ENCODE measurements at places on chromosomes 13 and 19.

DNA sequence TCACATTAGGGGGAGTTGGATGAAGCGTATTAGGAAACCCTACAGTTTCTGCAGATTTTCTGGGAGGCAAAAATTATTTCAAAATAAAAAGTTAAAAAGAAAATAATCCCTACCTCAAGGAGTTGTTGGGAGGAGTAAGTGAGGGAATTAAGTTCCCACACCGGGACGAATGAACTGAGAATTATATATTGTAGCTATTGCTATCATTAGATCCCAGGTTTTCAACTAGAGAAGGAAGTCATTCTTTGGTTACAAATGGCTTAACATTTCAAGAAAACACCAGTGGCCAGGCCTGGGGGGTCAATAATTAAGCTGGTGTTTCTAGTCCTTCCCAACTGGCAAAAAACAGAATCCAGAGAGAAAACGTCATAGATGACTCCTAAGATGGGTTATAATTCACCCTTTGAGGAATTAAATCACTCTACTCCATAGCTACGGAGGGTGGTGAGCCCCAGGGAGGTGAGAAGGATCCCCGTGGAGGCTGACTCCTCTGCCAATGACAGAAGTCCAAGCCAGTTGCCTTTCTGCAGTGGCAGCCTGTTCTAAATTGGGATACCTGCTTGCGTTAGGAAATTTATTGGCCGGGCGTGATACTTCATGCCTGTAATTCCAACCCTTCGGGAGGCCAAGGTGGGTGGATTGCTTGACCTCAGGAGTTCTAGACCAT, 1.2 kb upstream of the MYDGF start:
- DNase-seq, result no peak

DNA sequence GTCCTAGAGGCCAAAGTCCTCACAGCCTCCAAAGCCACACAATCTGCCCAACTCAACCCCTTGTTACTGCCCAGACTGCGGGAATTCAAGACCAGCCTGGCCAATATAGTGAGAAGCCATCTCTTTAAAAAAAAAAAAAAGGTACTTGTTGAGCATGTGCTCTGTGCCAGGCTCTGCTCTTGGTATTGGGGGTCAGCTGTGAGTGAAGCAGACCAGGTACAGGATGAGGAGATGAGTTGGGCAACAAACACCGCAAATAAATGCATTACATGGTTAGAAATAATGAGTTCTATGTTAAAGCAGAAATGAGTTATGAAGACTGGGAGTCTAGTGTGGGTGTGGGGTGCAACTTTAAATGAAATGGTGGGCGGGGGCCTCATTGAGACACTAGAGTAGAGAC, 9.9 kb downstream of the GRIK5 start:
- no peak for DNase-seq

GRCh38 chr13:105552078-105552477, 983.4 kb downstream of the EFNB2 start:
- DNase-seq, result no peak

DNA sequence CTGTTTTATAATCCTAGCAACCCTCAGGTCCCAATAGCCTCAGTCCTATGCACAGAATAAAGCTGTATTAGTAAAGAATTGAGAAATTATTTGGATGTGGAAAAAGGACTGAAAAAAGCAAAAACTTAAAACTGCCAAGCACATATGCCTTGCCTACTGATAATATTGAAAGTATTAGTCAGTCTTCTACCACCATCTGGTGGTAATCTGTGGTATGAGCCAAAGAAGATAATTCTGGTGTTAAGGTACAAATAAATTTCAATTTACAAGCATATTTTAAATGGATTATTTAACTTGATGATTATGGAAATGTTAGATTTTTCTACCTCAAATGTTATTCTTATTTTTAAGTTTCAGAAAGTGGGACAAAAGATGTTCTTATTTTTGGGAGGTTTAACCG, 460.3 kb upstream of the KLHL1 start:
- DNase-seq, result peak; percentile 2

- DNase-seq, result no peak
Measured at GRCh38 chr19:14048443-14049153, 13.3 kb downstream of the PALM3 start.
